ENCODE measurements at places on chromosomes 2 and 18. TPM values are rescaled to one million over a fixed set of nuclear protein-coding genes. Genes with fewer than 3 reads are reported as not detected.

GRCh38 chr2:178204977-178205376, 10.7 kb downstream of the OSBPL6 start:
- H3K4me1 ChIP-seq = no peaks in the 10 kb centered on the region
- no peak for DNase-seq
- no peak overlapping the region for H3K4me3 ChIP-seq
- H3K36me3 ChIP-seq = no peaks in the 10 kb centered on the region

DNA sequence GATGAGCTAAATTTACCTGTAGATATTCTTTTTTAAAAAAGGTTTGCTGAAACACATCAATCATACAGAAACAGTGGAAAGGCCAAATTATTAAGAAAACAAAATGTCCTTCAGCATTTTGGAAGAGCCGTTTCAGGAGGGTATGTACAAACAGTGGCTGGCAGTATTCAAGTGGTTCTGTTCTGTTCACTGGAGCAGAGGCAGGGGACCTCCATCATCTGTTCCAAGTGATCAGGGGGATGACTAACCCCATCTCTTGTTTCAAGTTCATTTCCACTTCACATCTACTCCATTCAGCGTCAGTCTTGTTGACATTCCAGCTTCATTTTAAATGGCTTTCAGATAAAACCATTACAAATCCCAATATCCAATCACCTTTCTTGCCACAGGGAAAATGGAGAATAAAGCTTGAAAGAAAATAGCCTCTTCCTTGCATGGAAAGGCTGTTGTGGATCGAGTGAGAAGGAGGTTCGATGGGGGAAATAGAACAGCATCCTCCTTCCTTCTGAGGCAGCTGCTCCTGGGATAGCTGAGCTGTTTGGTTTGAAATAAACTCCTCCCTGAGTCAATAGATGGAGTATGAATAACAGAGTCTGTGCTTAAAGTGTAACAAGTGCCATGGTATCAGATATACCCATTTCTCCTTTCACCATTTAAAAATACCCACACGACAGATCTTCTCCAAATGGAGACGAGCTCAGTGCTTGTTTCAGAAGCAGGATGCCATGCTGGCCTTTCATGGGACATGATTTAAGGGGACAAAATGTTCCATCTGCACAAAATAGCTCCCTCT, 63.7 kb upstream of the OTOF start:
- no peak overlapping the region for H3K27ac ChIP-seq
- no peaks in the 10 kb centered on the region for H3K4me1 ChIP-seq
- no peak for DNase-seq

- H3K27me3 ChIP-seq = no peaks in the 10 kb centered on the region
- no peaks in the 10 kb centered on the region for H3K36me3 ChIP-seq
- peak overlapping the region; percentile 97 for H3K27ac ChIP-seq
- no peak overlapping the region for H3K4me3 ChIP-seq
Observed at GRCh38 chr2:42922790-42923579, 130.6 kb upstream of the HAAO start.

Gene CAPN14
- total RNA-seq = 0.08 TPM

DNA sequence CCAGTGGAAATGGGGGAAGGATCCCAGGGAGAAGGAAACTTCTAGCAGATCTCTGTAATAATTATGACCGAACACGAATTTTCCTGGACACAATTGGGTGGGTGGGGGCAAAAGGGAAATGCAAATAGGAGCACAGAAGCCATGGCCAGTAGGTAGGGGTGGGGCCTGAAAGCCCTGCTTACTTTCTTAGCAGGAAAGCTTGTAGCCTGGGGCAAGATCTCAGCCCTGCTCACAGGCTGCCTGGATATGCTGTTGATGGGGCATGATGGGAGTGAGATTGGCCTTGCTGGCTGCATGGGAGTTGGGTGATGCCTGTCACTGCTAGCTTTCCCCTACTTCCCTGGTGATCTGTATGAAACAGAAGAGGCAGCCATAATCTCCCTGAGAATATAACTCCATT, 45.9 kb upstream of the SPOPL start:
- no peaks in the 10 kb centered on the region for H3K36me3 ChIP-seq
- H3K4me1 ChIP-seq = no peaks in the 10 kb centered on the region
- H3K27me3 ChIP-seq = no peaks in the 10 kb centered on the region
- H3K27ac ChIP-seq = no peak overlapping the region
- H3K4me3 ChIP-seq = no peak overlapping the region

GRCh38 chr2:84969511-84970209, 1.3 kb upstream of the KCMF1 start:
- peak overlapping the region; percentile 58 for H3K4me3 ChIP-seq
- H3K36me3 ChIP-seq = no peaks in the 10 kb centered on the region
- H3K4me1 ChIP-seq = peaks cover 3% of the 10 kb centered on the region
- DNase-seq = no peak
- no peaks in the 10 kb centered on the region for H3K27me3 ChIP-seq
- H3K27ac ChIP-seq = peak overlapping the region; percentile 95

DNA sequence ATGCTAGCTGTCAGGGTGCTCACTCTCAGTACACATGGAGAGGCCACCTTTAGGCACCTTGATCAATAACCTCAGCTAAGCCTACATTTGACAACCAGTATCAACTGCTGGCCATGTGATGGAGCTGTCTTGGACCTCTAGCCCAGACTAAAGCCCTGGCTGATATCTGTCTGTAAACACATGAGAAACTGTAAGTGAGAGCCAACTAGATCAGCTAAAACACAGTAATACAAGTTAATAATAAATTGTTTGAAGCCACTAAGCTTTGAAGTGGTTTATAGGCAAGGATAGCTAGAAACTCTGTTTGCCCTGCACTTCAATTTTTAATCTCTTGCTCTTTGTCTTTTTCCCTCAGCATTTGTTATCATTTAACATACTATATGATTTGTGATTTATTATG, 407.1 kb downstream of the SPAG16 start:
- no peak overlapping the region for H3K27ac ChIP-seq
- no peaks in the 10 kb centered on the region for H3K4me1 ChIP-seq
- no peaks in the 10 kb centered on the region for H3K27me3 ChIP-seq
- no peaks in the 10 kb centered on the region for H3K36me3 ChIP-seq
- no peak for DNase-seq

DNA sequence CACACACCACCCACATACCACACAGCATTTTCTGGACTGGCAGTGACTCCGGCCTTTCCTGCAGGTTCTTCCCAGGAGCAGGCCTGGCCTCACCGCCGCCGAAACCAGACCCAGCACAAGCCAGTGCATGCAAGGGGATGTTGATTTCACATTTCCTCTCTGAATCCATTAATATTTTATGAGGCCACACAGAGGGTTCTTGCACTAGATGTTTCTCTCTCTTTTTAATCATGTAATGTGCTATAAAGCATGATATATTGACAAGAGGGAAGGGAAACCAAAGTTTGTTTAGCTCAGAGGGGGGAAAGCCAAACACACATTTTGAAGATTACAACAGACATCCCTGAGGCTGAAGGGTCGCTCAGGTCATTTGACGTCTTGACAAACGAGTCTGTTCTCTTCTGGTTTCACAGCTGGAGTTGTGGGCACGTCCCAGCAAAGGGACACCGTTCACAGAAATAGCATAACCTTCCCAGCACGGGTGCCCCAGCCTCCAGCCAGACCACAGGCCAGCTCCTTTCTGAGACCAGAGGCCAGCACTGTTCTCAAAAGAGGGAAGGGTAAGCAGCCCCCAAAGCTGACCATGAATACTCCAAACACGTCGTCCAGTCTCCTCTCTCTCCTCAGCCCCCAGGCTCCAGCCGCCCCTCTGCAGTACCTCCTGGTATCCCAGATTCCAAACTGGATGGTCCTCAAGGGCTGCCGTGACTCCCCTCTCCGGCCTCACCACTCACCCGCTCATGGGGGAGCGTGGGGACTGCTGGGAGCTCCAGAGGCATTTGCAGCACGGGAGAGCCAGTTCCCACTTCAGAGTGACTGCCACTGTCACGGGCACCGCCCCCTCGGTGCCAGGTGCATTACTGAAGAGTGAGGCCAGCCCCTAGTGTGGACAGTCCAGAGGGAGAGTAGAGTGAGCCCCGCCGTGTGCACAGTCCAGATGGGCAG, 340.3 kb upstream of the SALL3 start:
- H3K27me3 ChIP-seq = no peaks in the 10 kb centered on the region
- H3K36me3 ChIP-seq = no peaks in the 10 kb centered on the region
- H3K4me3 ChIP-seq = no peak overlapping the region
- H3K27ac ChIP-seq = no peak overlapping the region
- H3K4me1 ChIP-seq = no peaks in the 10 kb centered on the region

- DNase-seq = no peak
- no peak overlapping the region for H3K4me3 ChIP-seq
- no peaks in the 10 kb centered on the region for H3K27me3 ChIP-seq
- no peaks in the 10 kb centered on the region for H3K4me1 ChIP-seq
Observed at GRCh38 chr2:226023383-226023782, 623.9 kb downstream of the NYAP2 start.

DNA sequence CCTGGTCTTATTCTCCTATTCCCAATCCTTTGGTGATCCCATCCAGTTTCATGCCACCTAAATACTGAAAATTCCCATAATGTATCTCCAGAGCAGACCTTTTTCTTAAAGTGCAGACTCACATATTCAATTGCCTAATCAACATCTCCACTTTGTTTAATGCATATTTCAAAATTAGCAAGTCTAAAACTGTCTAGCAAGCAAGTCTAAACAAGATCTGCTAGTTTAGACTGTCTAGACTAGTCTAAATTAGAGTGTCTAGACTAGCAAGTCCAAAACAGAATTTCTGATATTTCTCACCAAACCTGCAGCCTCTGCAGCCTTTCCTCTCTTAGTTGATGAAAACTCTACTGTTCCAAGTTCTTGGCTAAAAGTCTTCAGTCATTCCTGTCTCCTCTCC, 44.6 kb downstream of the THUMPD2 start:
- no peak overlapping the region for H3K27ac ChIP-seq
- no peak overlapping the region for H3K4me3 ChIP-seq
- no peaks in the 10 kb centered on the region for H3K27me3 ChIP-seq
- no peak for DNase-seq

GRCh38 chr18:629269-630150, 27.9 kb upstream of the TYMS start:
- no peaks in the 10 kb centered on the region for H3K4me1 ChIP-seq
- H3K27me3 ChIP-seq = no peaks in the 10 kb centered on the region
- H3K36me3 ChIP-seq = no peaks in the 10 kb centered on the region
- no peak overlapping the region for H3K4me3 ChIP-seq
- no peak for DNase-seq

DNA sequence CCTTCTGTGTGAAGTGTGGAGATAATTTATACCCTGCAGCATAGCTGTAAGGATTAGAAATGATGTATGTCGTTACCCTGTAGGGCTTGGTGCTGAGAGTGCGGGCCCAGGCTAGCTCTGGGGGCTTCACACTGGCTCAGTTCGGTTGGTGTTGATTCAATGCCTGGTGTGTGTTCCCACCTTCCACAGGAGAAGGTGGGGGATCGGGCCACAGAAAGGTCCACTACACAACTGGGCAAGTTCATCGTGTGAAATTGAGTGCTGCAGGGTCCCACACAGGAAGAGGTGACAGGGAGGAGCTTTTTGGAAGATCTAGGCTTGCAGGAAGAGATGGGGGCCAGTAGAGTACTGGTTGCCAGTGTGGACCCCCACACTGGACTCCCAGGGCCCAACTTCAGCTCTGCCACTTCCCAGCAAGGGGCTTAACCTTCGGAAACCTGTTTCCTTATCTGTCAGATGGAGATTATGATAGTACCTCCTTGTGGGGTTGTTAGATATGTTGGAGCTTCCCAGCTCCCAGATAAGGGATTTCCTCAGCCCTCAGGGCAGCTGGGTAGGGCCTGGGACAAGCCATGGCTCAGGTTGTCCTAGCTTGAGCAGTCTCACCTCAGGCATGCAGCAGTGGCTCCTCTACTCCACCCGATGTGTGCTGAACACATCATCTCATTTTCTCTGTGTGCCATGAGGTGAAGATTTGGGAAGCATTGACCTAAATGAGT, 71.5 kb downstream of the TMEM247 start:
- no peak overlapping the region for H3K4me3 ChIP-seq
- no peaks in the 10 kb centered on the region for H3K36me3 ChIP-seq
- DNase-seq = no peak

- DNase-seq = no peak
- no peaks in the 10 kb centered on the region for H3K27me3 ChIP-seq
- H3K4me3 ChIP-seq = no peak overlapping the region
- no peaks in the 10 kb centered on the region for H3K4me1 ChIP-seq
- no peak overlapping the region for H3K27ac ChIP-seq
- no peaks in the 10 kb centered on the region for H3K36me3 ChIP-seq
Observed at GRCh38 chr2:211463397-211463796, 907.0 kb downstream of the CPS1 start.

GRCh38 chr18:41624460-41624859, 330.6 kb upstream of the PIK3C3 start:
- H3K4me3 ChIP-seq = no peak overlapping the region
- H3K27ac ChIP-seq = no peak overlapping the region
- H3K36me3 ChIP-seq = no peaks in the 10 kb centered on the region

- H3K27ac ChIP-seq = no peak overlapping the region
- no peak overlapping the region for H3K4me3 ChIP-seq
- DNase-seq = no peak
- H3K4me1 ChIP-seq = no peaks in the 10 kb centered on the region
Observed at GRCh38 chr2:174713686-174714085, 50.6 kb downstream of the CHRNA1 start.

- DNase-seq = no peak
- H3K36me3 ChIP-seq = peaks cover 7% of the 10 kb centered on the region
- H3K4me3 ChIP-seq = no peak overlapping the region
- no peaks in the 10 kb centered on the region for H3K27me3 ChIP-seq
- H3K27ac ChIP-seq = no peak overlapping the region
Observed at GRCh38 chr2:15365411-15365810, 195.7 kb downstream of the NBAS start.

GRCh38 chr2:54708584-54709335, 14.7 kb upstream of the EML6 start:
- DNase-seq = peak; percentile 60
- peaks cover 16% of the 10 kb centered on the region for H3K4me1 ChIP-seq
- H3K27me3 ChIP-seq = no peaks in the 10 kb centered on the region
- no peak overlapping the region for H3K27ac ChIP-seq

- H3K36me3 ChIP-seq = no peaks in the 10 kb centered on the region
- H3K4me1 ChIP-seq = no peaks in the 10 kb centered on the region
- H3K27me3 ChIP-seq = no peaks in the 10 kb centered on the region
- H3K4me3 ChIP-seq = no peak overlapping the region
- no peak overlapping the region for H3K27ac ChIP-seq
Observed at GRCh38 chr18:77035380-77036187, 97.0 kb downstream of the MBP start.

DNA sequence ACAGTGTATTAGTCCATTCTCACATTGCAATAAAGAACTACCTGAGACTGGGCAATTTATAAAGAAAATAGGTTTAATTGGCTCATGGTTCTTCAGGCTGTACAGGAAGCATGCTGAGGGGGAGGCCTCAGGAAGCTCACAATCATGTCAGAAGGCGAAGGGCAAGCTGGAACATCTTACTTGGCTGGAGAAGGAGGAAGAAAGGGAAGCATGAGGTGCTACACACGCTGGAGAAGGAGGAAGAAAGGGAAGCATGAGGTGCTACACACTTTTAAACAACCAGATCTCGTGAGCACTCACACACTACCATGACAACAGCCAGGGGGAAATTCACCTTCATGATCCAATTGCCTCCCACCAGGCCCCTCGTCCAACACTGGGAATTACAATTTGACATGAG, 95.3 kb upstream of the FAM110C start:
- H3K27ac ChIP-seq = no peak overlapping the region
- no peaks in the 10 kb centered on the region for H3K36me3 ChIP-seq
- H3K4me1 ChIP-seq = peaks cover 3% of the 10 kb centered on the region
